ENCODE measurements at places on chromosomes 3 and 15.

- DNase-seq: no peak
These were observed 59.6 kb downstream of the COL6A6 start for GRCh38 chr3:130576375-130577266.

DNA sequence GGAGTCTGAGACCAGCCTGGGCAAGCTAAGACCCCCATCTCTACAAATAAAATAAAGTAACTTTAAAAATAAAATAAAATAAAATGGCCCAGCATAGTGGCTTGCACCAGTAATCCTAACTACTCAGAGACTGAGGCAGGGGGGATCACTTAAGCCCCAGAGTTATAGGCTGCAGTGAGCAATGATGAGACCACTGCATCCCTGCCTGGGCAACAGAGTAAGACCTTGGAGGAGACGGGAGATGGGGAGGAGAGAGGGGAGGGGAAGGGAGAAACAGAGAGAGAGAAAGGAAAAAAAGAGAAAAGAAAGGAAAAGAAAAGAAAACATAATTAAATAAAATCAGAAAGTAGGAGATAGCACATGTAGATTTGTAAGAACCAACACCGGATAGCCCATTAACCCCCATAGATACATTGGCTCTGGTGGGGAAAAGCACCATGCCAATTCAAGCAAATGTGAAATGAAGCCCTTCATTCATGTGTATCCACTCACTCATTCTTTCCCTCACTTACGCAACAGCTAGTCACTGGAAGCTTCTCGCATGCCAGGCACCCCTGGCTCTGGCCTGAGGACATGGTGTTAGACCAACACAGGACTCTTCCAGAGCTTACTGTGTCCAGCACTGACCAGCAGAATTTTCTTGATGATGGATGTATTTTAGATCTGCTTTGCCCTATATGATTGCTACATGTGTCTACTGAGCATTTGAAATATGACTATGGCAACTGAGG lies 183.2 kb downstream of the MAGI1 start:
- no peak for DNase-seq

DNA sequence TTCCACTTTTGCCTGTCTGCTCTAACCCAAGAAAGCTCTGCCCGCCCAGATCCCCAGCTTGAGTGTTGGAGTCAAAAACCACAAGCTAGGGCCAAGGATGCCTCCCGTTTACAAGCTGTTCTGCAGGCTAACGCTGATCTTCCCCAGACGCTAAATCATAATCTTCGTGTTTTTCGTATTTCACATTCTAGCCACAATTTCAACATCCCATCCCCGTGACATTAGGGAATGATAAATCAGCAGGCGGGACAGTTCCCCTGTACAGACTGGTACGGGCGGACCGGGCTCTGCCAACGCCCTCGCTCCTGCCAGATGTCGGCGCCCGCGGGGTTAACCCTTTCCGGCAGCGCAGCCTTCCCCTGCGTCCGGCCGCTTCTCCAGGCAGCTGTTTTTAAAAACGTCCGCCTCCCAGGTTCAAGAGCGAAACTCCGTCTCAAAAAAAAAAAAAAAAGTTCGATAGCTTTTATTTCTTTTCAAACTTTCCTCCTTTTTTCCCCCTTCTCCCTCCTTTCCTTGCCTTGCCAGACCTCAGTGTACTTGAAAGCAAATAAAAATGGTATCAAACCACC lies 81.0 kb upstream of the BNC1 start:
- no peak for DNase-seq

DNA sequence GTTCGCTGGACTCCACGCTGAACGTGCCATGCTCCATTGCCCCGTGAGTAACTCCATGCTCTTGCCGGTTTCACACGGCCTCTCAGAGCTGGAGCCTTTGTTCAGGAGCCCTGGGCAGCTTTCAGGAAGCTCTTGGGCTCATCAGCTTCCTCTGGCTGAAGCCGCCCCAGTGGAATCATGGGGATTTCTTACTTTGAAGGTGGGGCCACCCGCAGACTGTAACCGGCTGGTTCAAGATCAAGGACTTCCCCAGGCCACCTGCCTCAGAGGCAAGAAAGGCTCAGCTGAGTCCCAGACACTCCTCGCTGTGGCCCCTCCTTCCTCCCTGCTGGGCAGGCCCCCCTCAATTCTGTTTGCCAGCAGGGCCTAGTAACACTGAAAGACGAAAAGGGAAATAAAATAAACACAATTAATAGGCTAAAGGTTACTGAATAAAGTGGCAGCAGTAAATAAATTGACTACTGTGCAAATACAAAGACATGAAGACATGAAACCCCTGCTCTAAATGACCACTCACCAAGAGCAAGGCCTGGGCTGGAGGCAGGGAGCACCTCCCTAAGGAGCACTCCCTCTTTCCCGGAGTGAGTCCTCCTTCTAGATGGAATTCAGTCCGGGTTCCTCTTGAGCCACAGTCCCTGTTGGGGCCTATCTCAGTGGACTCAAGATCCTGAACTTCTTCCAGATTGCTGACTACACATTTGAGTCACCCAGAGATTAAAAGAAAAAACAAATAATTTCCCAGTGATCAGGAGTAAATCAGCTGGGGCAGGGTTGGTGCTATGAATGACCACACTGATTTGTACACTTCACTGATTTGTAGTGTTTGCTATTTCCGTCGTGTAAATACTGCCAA lies 51.0 kb downstream of the ZDHHC19 start:
- no peak for DNase-seq

- DNase-seq: no peak
These were observed 25.5 kb upstream of the SHC4 start for GRCh38 chr15:48989170-48989569.

All from stimulated activated CD4-positive, alpha-beta T cell treated with anti-CD3 and anti-CD28 coated beads, TNF-alpha, amount 100 ng/mL, for 1 hour (primary cell).